ENCODE measurements at places on chromosomes 5 and 9.

DNA sequence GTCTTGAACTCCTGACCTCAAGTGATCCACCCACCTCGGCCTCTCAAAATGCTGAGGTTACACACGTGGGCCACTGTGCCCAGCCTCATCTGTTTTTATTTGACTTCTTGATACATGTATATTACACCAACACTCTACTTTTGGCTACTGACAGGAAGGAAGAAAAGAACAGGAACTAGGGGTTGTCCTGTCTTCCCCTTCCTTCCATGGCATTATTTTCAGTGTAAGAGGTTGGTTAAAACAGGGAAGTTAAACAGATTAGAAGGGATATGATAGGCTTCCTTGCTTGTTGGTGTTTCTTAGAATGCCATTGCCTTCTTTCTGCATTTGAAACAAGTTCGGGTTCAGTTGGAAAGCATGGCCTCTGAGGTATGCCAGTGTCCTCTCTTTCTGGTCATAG, 312.8 kb downstream of the NDUFS4 start:
- DNase-seq, result no peak

DNA sequence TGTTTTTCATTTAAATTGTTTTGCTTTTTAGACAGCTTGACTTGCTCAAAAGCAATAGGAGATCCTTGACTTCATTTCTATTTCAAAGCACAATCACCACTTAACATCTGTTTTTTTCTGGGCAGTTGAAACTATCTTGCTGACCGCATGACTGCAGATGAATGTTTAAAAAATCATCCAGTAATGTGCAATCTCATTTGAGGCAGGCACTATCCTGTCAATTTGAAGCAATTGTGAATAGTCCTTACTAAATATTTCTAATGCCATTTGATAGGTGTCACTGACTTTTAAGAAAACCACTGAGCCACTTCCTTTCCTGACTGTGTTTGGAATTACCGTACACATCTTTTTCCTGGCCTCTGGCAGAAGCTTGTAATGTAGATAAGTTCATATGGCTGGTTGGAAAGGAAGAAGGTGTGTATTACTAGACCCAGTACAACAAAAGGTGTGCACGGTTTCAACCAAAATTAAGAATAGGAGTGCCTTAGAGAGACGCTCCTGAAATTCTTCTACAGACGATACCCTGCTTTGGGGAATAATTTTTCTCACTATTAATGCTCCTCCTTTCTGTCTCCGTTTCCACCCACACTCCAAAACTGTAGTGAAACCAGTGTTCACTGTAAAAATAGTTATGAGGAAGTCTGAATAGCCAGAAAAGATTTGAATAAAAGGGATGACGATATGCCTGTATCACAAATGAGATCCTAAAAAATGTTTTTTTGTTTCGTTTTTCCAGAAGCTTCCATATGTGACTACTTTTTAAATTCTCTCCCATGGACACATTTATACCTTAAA, 136.7 kb upstream of the MOCS2 start:
- DNase-seq, result no peak

DNA sequence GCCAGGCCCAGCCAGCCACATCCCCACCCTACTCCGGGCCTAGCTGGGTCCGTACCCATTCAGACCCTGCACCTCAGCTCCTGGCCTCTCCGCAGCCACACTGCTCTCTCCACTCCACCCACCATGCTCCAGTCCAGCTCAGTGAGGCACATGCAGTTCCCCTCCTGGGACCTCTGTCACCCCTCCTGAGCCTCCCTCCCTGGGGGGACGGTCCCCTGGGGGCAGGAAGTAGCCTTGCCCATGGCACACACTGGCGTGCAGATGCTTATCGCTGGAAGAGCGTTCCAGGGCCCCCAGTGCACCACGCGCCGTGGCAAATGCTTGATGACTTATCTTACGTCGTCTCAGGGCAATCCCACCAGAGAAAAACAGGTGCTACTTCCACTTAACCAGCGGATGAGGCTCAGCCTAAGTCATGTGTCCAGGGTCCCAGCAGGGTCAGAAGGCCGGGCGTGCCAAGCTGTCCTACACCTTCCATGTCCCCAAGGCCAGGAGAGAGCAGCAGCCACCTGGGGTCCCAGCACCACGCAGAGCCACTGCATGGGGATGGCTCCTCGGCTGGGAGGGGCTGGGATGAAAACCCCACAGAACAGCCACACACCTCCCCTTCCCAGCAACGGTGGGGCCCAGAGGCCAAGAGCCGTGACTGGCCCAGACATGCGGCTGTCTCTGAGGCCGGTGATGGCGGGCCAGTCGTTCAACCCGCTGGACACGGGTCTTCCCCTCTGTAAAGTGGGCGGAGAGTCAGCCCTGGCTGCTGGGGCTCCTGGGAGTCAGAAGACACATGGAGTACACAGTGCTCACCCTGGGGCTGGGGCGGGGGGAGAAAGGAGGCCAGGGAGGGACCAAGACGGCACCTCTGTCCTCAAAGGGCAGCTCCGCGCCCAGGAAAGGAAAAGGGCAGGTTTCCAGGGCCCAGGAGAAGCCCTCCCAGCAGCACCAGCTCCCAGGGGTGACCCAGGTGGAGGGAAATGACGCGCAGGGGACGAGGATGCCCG, 2.6 kb upstream of the CCDC187 start:
- DNase-seq, result no peak

- no peak for DNase-seq
Observed at GRCh38 chr9:124392871-124393460, 22.3 kb downstream of the PSMB7 start.

DNA sequence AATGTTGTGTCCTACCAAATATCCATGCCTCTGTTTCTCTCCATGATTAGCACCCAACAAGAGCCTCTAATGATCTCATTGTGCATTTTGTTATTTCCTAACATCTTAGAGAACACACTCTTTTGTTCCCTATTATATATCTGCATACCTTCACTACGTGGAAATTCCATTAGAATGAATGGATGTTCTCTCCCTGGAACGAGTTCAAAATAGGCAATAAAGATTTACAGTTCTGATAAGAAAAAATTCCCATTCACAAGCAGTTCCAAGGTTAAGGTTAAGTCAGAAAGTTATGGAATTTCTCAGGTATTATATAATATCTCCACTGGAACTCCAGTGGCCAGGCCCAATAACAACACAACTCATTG, 83.7 kb downstream of the TRPM6 start:
- no peak for DNase-seq

DNA sequence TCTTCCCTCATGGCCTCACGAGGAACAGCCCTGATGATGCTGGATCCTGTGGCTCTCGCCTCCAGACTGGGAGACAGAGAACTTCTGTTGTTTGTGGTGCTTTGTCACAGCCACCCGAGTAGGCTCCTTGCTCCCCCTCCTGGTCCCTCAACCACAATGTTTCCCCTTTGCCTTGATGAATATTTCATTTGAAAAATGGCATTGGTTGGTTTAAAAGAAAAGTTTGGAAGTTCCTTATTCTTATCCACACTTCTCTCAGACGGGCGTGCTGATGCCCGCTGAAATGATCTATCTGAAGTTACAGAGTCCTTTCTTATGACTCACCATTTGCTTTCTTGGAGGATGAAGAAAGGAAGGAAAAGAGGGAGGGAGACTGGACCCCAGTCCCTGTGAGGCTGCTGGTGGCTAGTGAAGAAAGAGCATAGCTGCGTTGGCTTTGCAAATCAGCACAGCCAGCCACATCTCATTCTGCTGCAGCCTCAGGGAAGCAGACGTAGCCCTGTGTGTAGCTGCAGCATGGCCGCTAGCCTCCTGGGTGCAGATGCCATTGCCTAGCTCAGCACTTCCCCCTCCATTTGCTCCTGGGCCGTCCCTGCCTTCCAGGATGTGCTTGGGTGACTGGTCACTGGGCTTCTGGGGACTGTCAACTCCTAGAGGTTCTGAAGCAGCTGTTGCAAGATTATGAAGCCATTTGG, 185.9 kb downstream of the ERCC6L2 start:
- no peak for DNase-seq

DNA sequence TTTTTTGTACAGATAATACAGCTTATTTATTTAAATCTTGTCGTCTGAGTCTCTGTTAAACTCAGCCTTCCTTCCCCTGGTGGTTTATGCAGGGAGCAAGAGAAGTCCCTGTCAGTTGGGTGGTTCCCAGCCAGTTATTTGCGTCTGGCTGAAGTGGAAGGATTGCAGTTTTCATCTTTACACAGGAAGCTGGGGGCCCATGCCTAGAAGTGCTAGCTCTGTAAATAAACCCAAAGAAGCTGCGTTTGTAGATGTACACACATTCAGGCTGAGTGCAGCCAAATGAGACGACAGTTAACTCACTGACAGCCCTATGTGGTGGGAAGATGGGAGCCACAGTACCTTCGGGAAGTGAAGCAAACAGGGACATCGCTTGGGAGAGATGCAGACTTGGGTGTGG, 122.1 kb downstream of the SAXO1 start:
- DNase-seq, result no peak

GRCh38 chr9:80504601-80505230, 933.0 kb downstream of the TLE4 start:
- no peak for DNase-seq

Measured in NCI-H1930 (cell line).